Right lobe of liver (tissue), 6 donors: ENCODE measurements at places on chromosomes 3 and 15.
A peak's percentile ranks its signal among the peaks of the same experiment; 100 is the strongest.

GRCh38 chr15:99123713-99124451 lies 19.0 kb downstream of the SYNM start:
- DNase-seq = peak; percentile 46

- no peak for DNase-seq
Observed at GRCh38 chr3:9911863-9912262, 5.0 kb upstream of the IL17RC start.

DNA sequence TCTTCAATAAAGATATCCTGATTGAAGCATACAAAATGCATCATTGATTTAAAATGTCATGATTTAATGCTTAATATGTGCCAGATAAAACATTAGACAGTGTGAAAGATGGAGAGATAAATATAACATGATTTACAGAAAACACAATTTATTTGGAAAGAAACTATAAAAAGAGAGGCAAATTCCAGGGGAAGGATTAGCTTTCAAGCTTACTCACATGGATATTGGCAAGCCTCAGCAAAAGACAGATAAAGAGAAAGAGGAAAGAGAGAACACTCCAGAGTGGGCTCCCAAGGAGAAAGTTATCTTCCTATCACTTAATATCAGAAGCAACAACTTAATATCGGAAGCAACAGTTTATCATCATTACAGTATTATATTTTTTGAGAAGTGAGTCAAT lies 1036.5 kb downstream of the SQOR start:
- no peak for DNase-seq

DNA sequence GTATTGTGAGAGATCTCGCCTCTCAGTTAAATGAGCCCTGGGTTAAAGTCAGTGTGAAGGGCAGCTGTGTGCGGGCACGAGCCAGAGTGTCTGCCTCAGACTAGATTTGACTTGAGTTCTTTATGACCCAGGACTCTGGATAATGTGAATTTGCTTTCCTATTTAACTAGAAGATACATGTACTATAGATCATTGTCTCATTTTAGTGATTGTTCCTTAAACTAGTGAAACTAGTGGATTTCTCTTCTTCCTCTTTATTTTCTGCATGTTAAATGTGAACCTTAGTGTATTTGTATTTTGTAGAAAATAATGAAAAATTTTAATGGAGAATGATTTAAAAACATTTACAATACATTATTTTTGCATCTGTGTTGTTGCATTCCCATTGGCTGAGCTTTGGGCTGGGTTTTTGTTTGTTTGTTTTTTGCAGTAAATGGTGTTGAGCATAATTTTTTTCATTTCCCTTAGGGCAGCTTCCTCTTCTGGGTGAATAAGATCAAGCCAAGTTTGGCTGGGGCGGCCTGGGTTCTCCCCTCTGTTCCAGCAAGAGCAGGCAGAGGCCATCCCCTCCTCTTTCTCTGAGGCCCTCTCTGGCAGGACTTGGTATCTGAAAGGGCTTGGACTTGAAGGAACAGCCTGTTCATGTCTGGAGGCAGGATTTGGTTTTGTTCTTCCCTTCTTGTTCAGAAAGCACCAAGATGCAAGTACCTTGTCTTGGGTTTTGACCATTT lies 15.0 kb downstream of the GCSAM start:
- DNase-seq = no peak

- DNase-seq = no peak
Observed at GRCh38 chr3:123152687-123153086, 49.1 kb upstream of the SEC22A start.

DNA sequence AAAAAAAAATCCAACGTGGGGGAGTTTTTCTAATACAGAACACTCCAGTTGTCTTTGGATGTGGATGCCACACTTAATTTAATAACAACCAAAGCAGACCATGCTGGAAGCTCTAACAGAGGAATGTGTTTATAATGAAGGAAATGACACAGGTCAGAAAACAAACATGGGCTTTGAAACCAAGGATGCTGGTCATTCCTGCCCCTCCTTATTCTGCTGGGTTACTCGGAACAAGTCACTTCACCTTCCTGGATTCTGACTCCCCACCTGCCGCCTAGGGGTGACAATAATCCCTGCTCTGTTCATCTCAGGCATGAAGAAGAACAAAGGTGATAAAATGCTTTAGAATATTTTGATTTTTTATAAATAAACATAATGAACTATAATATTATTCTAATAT lies 240.9 kb upstream of the ADAMTS9 start:
- no peak for DNase-seq

GRCh38 chr3:138389841-138390581 lies 41.6 kb downstream of the MRAS start:
- DNase-seq = no peak

DNA sequence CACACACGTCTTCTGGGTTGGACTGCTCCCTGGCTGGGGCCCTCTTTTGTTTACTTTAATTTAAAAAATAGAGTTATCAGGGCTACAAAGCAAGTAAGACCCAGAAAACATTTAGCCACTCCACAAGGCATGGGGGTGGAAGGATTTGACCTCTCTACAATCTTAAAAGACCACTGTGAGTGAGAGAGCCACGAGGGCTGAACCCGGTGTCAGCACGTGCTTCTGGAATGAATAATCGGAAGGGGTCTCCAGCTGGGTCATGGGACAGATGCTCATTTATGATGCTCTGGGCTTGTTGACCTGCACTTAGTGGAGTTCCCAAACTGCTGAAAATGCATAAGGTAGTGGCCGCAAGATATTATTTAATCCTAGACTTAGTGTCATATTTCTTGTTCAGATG lies 52.4 kb downstream of the EIF4E3 start:
- DNase-seq = no peak

GRCh38 chr15:20344601-20345400 lies 196.8 kb downstream of the GOLGA6L6 start:
- DNase-seq = no peak

DNA sequence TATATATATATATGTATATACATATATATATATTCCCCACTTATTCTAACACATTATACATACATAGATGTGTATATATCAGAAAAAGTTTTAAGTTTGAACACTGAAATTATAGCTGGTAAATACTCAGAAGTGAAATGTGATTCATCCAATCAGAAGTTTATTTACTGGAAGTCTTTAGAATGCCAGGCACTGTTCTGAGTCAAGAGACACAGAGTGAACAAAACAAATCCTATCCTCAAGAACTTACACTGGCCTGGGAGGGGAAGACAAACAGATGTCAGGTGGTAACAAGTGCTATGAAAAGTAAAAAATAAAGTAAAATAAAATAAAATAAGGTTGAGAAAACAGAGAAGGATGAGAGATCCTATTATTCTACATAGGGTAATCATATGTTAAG lies 13.4 kb downstream of the DHX36 start:
- no peak for DNase-seq

DNA sequence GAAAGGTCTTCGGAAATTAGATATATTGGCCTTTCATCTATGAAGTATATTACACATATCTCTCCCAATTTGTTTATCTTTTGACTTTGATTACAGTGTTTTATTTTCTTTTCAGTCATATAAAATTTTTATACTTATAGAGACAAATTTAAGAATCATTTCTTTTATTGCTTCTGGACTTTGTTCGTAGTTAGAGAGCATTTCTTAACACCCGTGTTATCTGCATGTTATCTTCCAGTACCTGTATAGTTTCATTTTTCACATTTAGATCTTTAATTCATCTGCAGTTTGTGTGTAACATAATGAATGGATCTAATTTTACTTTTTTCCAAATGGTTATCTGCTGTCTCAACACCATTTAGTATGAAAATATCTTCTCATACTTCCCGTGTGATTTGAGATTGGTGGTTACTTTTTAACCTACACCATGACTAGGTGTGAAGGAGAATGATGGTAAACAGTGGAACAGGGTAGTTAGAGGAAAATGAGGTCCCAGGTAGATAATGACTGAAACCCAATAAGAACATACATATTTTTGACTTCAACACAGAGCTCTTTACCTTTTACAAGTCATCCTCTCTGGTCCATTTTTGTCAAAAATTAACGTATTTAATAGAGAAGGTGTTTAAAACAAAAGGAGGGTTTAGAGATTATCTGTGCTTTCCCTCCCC lies 99.3 kb downstream of the LPP start:
- no peak for DNase-seq

- DNase-seq = no peak
Observed at GRCh38 chr15:67085818-67086636, 20.6 kb downstream of the SMAD3 start.

DNA sequence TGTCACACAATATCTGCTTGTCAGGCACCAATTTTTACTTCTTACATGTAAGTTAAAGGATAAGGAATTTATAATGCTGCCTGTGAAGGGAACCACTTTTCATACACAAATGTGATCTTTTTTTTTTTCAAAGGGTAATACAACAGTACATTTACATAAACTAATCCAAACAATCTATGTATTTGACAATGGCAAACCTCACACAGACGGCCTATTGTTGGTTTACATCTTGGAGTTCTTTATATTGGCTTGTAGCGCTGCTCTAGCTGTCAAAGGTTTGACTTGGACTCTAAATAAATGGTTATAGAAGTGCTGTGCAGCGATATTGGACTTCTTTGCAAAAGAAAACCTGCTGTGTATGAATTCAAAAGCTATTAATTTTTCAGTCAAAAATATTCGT lies 598.0 kb downstream of the FOXP1 start:
- no peak for DNase-seq

GRCh38 chr15:40499931-40500330 lies 29.1 kb downstream of the CHST14 start:
- no peak for DNase-seq

DNA sequence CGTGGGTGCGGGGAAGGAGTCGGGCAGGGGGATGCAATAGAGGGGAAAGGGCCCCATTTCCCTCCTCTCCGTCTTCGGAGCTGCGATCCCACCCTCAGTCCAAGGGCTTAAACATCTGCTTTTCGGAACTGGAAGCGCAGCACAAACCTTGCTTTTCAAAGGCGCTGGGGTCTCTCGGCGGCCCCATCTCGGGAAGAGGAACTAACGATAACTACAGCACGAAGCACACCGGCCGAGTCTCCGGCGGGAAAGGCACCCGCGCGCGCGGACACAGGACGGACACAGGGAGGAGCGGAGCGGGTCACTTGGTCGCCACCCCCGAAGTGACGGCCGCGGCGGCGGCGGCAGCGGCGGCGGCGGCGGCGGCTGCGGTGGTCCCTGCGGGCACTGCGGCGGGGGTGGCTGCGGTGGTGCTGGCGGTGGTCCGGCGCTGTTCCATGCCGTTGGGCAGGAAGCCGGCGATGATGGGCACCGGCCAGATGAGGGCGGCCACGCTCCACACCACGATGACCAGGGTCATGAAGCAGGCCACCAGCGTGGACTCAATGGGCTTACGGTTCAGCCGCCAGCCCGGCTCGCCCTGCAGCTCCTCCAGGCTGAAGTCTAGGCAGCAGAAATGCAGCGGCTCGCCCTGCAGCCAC lies 1.1 kb downstream of the TMEM158 start:
- peak; percentile 87 for DNase-seq

GRCh38 chr3:54045061-54045815 lies 77.1 kb upstream of the CACNA2D3 start:
- DNase-seq = no peak

- no peak for DNase-seq
Observed at GRCh38 chr15:52113708-52114107, 1.1 kb upstream of the BCL2L10 start.

DNA sequence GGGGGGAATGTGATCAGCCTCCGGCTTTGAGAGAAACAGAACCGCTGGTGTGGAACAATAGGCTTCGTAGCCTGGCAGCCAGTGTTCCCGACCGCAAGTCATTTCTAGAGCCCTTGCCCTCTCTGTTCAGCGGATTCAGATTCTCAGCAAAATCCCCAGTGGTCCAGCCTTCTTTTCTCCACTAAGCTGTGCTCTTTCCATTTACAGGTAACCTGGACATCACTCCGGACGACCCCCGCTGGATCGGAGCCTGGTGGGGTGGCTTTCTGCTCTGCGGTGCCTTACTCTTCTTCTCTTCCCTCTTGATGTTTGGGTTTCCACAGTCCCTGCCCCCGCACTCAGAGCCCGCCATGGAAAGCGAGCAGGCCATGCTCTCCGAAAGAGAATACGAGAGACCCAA lies 250.6 kb downstream of the SLCO3A1 start:
- DNase-seq = no peak

DNA sequence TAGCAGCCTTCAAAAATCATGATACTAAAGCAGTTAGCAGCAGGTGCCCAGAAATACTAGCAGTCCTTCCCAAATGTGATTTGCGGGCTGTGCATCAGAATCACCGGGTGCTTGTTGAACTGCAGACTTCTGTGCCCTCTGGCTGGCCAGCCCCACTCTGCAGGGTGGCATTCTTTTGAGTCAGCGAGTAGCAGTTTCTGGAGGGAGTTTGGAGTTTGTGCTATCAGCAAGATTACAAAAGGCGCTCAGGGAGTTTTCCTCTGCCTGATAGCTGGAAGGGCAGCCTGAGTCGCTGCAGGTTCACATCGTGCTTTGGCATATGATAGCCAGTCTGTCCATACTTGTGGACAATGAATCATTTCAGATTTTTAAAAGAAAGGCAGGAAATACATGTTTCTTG lies 57.6 kb downstream of the CLDN11 start:
- no peak for DNase-seq
